ENCODE measurements at places on chromosomes 3 and 15. TPM values are rescaled to one million over a fixed set of nuclear protein-coding genes. Genes with fewer than 3 reads are reported as not detected.

The LRRC15 gene
- 0.25 TPM for total RNA-seq

The ECE2 gene
- total RNA-seq: not detected

The UBAP1L gene
- 0.29 TPM for total RNA-seq

The SUCNR1 gene
- 0.06 TPM for total RNA-seq

The PAQR9 gene
- 2.5 TPM for total RNA-seq

The ZPLD1 gene
- not detected for total RNA-seq

The MFSD1 gene
- 41.8 TPM for total RNA-seq

The ACTRT3 gene
- 3.5 TPM for total RNA-seq

The GRAMD2A gene
- 0.22 TPM for total RNA-seq

The GOLGA8N gene
- 1.3 TPM for total RNA-seq

The DPH3 gene
- 26.3 TPM for total RNA-seq

The IQCH gene
- 1.0 TPM for total RNA-seq

The KLHL25 gene
- 6.4 TPM for total RNA-seq

The XIRP1 gene
- total RNA-seq: 0.25 TPM

The PDZRN3 gene
- total RNA-seq: not detected

The SPTSSB gene
- 0.06 TPM for total RNA-seq

The DLL4 gene
- total RNA-seq: 2.3 TPM

The COLQ gene
- total RNA-seq: 0.24 TPM

The CFAP92 gene
- total RNA-seq: not detected

The CNTN4 gene
- not detected for total RNA-seq

The USP8 gene
- 42.8 TPM for total RNA-seq

The MBNL1 gene
- total RNA-seq: 56.7 TPM

The HESX1 gene
- total RNA-seq: not detected

The NMNAT3 gene
- total RNA-seq: 1.7 TPM

The TARS3 gene
- total RNA-seq: 8.1 TPM

The RHOV gene
- 3.7 TPM for total RNA-seq

The CLDN16 gene
- total RNA-seq: 0.09 TPM

The SLC25A20 gene
- 11.4 TPM for total RNA-seq

The ARGFX gene
- total RNA-seq: not detected

The C3orf20 gene
- 0.02 TPM for total RNA-seq

The ADAMTS9 gene
- total RNA-seq: 0.73 TPM

The ANKUB1 gene
- not detected for total RNA-seq

The PP2D1 gene
- total RNA-seq: not detected

The GP5 gene
- total RNA-seq: 0.02 TPM

The PLCB2 gene
- 0.87 TPM for total RNA-seq

The CFAP44 gene
- 1.5 TPM for total RNA-seq

The GOLGA6A gene
- total RNA-seq: 0.32 TPM

The GUCA1C gene
- total RNA-seq: not detected

The ZMAT3 gene
- total RNA-seq: 6.8 TPM

The FAM81A gene
- total RNA-seq: 13.1 TPM

The INO80 gene
- 14.0 TPM for total RNA-seq

The MAPKBP1 gene
- 4.1 TPM for total RNA-seq

The UBXN7 gene
- total RNA-seq: 6.7 TPM

The FGF12 gene
- total RNA-seq: 0.62 TPM

The CCR3 gene
- not detected for total RNA-seq

The C3orf62 gene
- total RNA-seq: 1.9 TPM

The WNT7A gene
- 0.04 TPM for total RNA-seq

The OIP5 gene
- total RNA-seq: 11.8 TPM

The WDR49 gene
- total RNA-seq: not detected

Measured in A549 treated with dexamethasone at 1 μM for 4 hours (cell line).